ENCODE measurements at places on chromosomes 16 and 17.

- no peak for DNase-seq
Observed at GRCh38 chr16:69511651-69512050, 54.1 kb upstream of the NFAT5 start.

DNA sequence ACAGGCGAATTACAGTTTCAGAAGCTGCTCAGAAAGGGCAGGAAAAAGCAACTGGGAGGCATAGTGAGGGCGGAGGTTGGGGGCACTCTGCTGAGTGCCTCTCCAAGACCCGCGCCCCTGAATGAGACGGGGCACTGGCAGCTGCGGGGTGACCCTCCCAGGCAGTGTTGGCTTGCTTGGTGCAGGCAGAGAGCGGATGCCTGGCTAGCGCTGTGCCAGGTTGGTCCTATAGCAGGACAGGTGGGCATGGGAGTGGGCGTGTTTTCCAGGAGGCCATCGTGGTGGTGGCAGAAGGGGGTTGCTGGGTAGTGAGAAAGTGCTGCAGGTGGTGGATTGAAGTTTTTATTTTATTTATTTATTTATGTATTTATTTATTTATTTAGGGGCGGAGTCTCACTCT is 16.0 kb upstream of the SBK1 start:
- DNase-seq: no peak

GRCh38 chr16:60413969-60414368 is 1622.3 kb downstream of the CDH8 start:
- no peak for DNase-seq

DNA sequence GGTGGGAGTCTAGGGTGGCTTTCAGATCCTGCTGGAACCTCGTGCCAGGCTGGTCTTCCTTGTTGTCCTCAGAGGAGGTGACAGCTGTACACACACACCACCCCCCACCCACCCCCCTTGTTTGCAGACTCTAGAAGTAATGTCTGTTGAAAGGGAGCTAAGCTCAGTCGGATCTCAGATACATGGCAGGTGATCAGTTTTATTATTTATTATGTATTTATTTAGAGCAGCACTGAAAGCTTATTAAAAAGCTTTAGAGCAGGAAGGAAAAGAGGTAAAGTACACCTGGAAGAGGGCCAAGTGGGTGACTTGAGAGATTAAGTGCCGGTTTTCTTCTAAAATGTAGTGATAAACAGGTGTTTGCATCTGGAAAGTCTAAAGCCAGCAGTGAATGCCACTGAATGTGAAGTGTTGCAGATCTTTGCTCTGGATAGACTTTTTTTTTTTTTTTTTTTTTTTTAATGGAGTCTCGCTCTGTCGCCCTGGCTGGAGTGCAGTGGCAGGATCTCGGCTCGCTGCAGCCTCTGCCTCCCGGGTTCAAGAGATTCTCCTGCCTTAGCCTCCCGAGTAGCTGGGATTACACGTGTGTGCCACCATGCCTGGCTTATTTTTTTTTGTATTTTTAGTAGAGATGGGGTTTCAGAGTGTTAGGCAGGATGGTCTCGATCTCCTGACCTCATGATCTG is 40.2 kb downstream of the FOXK2 start:
- no peak for DNase-seq

DNA sequence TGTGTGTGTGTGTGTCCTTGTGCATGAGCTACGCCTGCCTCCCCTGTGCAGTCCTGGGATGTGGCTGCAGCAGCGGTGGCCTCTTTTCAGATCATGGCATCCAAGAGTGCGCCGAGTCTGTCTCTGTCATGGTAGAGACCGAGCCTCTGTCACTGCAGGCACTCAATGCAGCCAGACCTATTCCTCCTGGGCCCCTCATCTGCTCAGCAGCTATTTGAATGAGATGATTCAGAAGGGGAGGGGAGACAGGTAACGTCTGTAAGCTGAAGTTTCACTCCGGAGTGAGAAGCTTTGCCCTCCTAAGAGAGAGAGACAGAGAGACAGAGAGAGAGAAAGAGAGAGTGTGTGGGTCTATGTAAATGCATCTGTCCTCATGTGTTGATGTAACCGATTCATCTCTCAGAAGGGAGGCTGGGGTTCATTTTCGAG is 22.5 kb downstream of the STAT5A start:
- DNase-seq: no peak

DNA sequence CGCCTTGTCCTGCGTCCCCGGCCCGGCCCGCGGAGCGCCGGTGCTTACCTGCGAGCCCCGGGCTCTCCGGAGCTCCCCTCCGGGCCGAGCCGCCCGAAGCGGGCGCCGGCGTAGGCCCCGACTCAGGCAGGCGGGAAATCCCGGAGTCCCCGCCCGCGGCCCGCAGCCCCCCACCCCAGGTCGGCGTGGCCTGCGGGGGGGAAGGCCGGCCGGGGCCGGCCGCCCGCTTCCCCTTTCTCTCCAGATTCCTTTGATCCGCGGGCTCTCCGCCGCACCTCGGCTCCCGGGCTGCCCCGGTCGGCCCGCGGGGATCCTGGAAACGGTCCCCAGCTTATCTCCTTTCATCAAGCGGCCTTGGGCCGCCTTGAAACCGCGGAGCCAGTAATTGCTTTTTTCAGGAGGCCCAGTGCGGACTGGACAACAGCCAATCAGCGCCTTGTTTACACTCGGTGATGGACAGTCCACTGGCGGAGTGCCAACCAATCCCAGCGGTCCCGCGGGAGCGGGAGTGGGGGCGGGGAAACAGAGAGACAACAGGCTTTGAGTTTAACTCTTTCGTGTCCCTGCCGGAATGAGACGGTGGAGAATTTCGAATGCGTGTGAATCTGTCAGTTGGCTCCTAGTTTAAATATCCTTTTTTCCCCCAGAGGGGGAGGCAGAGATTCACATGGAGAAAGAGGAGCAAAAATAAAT is 1.4 kb upstream of the BAHCC1 start:
- peak; percentile 99 for DNase-seq

- no peak for DNase-seq
Observed at GRCh38 chr16:81780350-81780749, 1.3 kb downstream of the PLCG2 start.

GRCh38 chr17:39631403-39631802 is 4.7 kb downstream of the PPP1R1B start:
- no peak for DNase-seq

DNA sequence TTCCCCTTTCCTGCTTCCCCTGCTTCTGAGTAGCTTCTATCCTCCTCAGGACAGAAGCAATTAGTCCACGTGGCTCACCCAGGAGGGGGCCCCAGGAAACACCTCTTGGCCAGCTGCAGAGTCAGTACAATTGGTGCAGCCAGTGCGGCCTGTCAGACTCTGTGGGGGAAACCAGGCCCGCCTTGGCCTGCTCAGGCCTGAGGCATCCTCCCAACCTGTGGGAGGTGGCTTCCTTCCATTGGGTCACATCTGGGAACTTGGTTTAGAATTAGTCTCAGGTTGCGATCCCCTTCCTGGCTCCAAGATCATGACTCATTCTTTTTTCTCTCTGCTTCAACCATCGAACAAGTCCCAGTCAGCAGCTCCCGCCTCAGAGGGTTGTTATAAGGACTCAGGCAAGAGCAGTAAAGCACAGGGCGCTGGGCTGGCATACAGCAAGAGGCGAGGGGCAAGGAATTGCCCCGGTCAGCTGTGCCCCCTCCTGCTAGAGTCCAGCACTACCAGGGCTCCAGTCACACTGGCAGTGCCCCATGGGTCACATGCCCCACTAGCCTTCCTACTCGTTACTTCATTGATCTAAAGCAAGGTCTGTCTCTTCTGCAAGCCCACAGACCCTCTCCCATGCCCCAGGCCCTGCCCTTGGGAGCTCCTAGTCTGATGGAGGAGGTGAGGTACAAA is 8.1 kb upstream of the EPX start:
- DNase-seq: peak; percentile 47

GRCh38 chr16:67883146-67883871 is 1.4 kb upstream of the NRN1L start:
- DNase-seq: no peak

GRCh38 chr16:71443714-71444113 is 1.9 kb upstream of the TLE7 start:
- no peak for DNase-seq

- DNase-seq: no peak
Observed at GRCh38 chr17:10932938-10933337, 95.1 kb upstream of the PIRT start.

GRCh38 chr16:57774705-57775285 is 27.5 kb downstream of the KIFC3 start:
- no peak for DNase-seq

DNA sequence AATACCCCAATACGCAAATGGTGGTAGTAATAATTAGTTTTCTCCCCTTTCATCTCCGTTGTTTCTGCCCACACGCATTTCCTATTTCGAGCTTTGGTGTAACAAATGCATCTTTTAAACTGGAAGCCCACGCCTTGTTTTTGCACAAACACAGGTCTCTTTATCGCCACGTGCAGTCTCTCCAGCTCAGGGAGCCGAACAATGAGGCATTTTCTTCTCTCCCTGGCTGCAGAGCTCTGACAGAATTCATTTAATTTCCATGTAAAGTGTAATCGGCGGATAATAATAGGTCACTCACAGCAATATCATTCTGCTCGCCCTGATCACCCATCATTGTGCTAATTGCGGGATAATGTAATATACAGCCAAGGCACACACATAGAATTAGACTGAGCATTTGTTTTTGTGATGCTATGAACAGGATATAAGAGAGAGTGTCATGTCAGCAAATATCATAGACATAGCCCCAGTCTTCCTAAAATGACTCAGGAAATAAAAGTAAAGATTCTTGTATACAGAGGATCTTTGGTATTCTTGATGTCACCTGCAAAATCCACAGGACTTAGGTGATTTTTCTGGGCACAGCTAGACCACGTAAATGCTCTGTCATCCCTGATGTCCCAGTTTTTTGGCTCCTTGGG is 452.6 kb upstream of the CDH11 start:
- DNase-seq: no peak

- DNase-seq: no peak
Observed at GRCh38 chr16:66681676-66682075, 14.9 kb downstream of the CMTM4 start.

GRCh38 chr17:35906926-35907637 is 23.5 kb downstream of the RDM1 start:
- no peak for DNase-seq

- peak; percentile 77 for DNase-seq
Observed at GRCh38 chr16:15770512-15770911, 86.3 kb downstream of the MYH11 start.

- no peak for DNase-seq
Observed at GRCh38 chr17:30379303-30379902, 676 bp downstream of the CPD start.

DNA sequence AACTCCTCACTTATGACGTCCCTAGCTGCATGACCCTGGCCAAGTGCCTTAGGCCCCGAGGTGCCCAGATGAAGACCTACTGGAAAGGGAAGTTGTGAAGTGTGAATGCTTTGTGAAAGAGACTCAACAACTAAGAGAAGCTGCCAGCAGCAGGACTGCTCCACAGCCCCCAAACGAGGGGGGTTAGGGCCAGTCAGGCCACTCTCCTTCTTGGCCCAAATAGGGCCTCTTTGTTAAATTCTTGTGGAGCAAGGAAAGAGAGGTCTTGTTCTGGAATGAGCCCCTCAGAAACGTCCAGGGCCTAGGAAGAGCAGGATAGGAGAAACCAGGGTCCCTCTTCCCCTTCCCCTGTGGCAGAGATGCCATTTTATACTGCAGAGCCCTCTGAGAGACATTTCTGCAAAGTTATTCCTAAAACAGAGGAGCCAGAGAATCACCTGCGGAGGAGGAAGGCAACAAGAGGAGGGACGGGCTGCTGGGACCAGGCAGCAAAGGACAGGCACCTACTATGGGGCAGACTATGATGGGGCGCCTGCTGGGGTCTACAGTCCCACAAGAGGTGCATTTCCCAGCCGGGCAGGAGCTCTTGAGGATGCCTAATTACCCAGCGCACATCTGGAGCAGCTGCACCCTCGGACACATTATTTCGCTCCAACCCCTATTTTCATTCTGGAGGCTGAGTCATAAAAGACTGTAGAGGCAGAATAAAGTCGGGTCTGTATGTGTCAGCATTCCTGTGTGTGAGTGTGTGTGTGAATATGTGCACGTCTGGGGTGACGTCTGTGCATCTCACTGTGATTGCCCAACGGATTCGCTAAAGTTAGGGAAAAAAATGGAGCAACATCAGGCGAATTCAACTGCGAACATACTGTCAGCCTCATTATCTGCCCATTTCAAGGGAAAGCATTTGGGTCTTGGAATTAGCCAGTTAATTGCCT is 11.4 kb upstream of the HOXB9 start:
- peak; percentile 85 for DNase-seq

DNA sequence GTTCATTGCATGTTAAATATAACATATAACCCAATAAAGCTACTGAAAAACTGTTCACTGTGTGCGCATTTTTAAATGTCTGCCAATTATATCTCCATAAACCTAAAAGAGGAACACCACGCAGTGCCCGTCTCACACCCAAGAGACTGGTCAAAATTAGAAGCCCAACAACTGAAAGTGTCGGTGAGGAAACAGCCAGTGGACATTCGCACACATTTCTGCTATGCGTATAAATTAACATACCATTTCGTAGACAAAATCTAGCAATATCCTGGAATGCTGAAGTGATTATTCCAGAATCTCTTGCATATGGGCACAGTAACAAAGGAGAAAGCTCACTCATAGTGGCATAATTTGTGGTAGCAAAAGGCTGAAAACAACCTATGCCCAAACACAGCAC is 55.9 kb downstream of the CPPED1 start:
- DNase-seq: no peak

- peak; percentile 54 for DNase-seq
Observed at GRCh38 chr17:69050999-69051775, 9.5 kb downstream of the ABCA9 start.

- no peak for DNase-seq
Observed at GRCh38 chr17:60415146-60415545, 7.1 kb upstream of the CHCT1 start.

- no peak for DNase-seq
Observed at GRCh38 chr16:66434619-66435430, 7.7 kb downstream of the BEAN1 start.

DNA sequence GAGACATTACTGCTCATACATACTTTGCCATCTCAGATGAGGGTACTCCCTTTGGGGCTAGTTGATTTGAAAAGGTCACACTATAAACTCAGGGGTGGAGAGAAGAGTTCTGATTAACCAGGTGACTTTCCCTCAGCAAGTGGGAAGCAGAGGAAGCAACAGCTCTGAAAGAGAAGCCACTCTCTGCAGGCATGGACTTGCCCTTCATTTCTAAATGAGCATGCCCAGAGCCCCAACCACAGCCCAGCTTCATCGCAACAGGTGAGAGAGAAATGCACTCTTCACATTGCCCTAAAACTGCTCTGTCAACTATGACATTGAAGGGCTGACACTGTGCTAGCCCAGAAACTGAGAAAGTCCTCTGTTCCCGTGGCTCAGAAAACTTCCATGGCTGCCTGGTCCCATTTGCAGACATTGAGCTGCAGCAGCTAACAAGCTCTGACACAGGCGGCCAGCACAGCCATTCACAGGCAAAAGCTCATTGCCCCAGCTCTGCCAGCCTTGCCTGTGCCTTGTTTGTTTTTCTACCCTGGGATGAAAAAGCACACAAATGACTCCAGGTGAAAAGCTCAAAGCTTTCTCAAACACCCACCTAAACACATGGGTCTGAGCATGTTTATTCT is 419.8 kb upstream of the DYNLRB2 start:
- DNase-seq: no peak

- DNase-seq: peak; percentile 53
Observed at GRCh38 chr16:10828851-10829366, 10.3 kb upstream of the TVP23A start.

GRCh38 chr16:2511128-2511800 is 2.5 kb upstream of the ATP6V0C start:
- DNase-seq: peak; percentile 71

- DNase-seq: peak; percentile 89
Observed at GRCh38 chr16:3938843-3939624, 58.5 kb upstream of the CREBBP start.
